ENCODE measurements at places on chromosomes 4 and X.

DNA sequence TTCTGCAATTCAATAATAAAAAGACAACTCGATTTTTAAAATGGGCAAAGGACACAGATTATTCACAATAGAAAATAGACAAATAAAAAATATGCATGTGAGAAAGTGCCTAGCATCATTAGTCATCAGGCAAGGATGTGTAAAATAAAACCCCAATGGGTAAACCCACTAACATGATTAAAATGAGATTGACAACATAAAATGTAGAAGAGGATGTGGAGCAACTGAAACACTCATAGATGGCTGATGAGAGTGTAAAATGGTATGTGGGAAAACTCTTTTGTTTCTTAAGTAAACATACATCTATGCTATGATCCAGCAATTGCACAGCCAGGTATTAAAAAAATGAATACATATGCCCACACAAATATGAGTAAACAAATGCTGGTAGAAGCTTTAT lies 177.6 kb downstream of the IQCM start:
- DNase-seq, result no peak

- no peak for DNase-seq
Observed at GRCh38 chrX:153864561-153865320, 21.2 kb downstream of the L1CAM start.

- DNase-seq, result no peak
Observed at GRCh38 chr4:123667496-123667895, 270.9 kb downstream of the SPRY1 start.

- no peak for DNase-seq
Observed at GRCh38 chrX:40440866-40441265, 139.9 kb upstream of the ATP6AP2 start.

GRCh38 chrX:119728487-119728886 lies 29.9 kb upstream of the SOWAHD start:
- no peak for DNase-seq

DNA sequence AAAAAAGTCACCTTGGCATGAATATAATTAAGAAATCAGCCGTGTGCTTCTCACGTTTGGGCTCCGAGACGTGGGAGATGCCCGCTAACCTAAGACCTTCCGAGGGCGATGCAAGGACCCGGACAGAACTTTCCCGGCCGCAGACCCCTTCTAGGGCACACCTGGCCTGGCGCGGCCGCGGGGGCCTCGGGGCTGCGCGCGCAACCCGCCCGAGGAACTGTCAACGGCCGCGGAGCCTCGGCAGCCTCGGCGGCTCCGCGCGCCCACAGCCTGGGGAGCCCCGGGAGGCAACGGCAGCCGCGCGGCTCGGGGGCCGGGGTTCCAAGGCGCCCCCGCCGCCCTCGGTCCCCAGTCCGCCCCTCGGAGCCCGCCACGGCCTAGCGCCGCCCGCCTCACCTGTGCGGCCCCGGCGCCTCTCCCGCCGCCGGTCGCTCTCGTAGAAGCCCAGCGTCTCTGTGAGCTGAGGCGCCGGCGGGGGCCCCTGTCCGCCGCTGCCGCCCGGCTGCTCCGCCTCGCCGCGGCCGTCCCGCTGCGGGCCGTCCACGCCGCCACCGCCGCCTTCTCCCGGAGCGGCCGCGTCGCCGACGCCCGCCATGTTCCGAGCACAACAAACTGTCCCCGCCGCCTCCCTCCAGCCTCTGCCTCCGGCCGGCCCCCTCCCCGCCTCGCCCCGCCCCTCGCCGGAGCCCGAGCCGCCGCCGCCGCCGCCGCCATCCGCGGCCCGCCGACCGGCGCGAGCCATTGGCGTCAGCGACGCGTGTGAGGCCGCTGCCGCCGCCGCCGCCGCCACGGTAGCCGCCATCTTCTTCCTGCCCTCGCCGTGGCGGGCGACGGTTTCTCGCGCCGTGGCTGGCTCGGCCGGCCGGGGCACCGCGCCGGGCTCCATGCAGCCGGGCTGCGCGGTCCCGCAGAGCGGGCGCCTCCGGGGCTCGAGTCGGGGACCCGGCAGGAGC lies at the start of gene TAPT1:
TAPT1 (minus strand) TSS at position 609 of the 953 bp plus-strand sequence; CDS start at position 595, 14 bp downstream.
- peak; percentile 41 for DNase-seq
